ENCODE measurements at places on chromosomes 1 and 21.

- DNase-seq = peak; percentile 18
Measured at GRCh38 chr1:159214149-159214760, 9.6 kb downstream of the ACKR1 start.

DNA sequence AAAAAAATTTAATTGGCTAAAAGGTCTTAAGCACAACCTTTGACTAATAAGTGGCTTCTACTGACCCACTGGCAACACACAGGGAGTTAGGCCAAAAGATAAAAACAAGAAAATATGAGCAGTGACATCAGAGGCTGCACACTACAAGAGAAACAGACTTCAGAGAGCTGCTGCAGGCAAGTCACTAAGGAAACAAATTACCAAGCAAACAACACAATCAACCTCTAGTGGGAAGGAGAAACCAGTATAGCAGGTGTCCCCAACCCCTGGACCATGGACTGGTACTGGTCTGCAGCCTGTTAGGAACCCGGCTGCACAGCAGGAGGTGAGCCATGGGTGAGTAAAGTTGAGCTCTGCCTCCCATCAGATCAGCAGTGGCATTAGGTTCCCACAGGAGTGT, 20.8 kb upstream of the ENSA start:
- DNase-seq = no peak

DNA sequence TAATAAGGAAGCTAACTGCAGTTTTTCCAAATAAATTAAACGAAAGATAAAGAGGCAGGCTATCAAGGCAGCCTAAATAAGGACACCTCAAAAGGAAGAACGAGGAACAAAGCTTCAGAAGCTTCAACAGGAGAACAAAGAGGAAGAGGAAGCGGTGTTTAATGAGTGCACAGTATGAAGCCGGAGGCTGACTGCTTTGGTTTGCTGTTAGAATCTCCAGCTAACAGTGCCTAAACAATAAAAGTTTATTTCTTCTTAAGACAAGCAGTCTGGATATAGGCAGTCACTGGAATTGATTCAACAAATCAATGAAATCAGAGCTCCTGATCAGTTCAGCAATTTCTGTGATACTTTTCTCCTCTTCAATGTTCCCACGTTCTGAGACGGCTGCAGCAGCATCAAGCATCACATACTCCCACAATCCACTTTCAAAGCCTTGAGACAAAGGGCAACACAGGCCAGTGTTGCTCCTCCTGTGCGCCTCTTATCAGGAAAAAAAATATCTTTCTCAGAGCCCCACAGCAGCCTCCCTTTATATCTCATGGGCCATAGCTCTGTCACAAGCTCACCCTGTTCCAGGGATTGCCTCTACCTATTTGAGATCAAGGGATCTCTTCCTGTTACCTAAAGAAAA, 365.6 kb upstream of the ST6GALNAC5 start:
- no peak for DNase-seq

- DNase-seq = peak; percentile 81
Measured at GRCh38 chr1:38038861-38039260, 7.7 kb downstream of the POU3F1 start.

Data from fibroblast of skin of right quadriceps (primary cell).